CD8-positive, alpha-beta memory T cell (primary cell): ENCODE measurements at places on chromosomes 6 and 20. TPM values are rescaled to one million over a fixed set of nuclear protein-coding genes. Genes with fewer than 3 reads are reported as not detected.

The MUC21 gene
- not detected for total RNA-seq

The HLA-C gene
- 860 TPM for total RNA-seq

The OR2B3 gene
- not detected for total RNA-seq

The SMLR1 gene
- total RNA-seq: not detected

DNA sequence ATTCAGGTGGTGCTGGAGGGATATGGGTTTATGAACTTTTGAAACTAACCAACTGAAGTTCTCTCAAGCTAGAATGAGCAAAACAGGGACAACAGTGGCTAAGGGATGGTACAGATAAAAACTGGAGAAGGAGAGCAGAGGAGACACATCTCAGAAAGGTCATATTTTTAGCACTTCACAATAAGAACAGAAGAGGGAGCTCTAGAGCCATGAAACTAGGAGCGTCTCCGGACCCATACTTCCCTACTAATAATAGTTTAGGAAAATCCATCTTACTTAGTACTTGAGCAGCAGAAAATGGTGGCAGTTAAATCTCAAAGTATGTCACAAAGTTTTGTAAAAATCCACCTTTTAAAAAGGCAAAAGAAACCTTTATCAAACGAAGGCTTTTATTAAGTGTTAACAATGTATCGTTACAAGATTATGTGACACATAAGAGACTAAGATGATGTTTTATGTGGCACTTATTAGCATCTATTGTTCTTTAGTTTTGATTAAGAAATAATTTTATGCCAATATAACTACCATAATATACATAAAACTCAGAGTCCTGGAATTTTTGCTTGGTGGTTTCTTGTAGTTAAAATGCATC is 278.6 kb downstream of the TBC1D32 start:
- no peaks in the 10 kb centered on the region for H3K4me1 ChIP-seq
- no peaks in the 10 kb centered on the region for H3K27me3 ChIP-seq
- no peak overlapping the region for H3K4me3 ChIP-seq
- no peaks in the 10 kb centered on the region for H3K36me3 ChIP-seq
- DNase-seq: no peak

- no peak overlapping the region for H3K4me3 ChIP-seq
- H3K27me3 ChIP-seq: no peaks in the 10 kb centered on the region
- H3K27ac ChIP-seq: no peak overlapping the region
- no peaks in the 10 kb centered on the region for H3K4me1 ChIP-seq
- DNase-seq: no peak
- H3K36me3 ChIP-seq: no peaks in the 10 kb centered on the region
Observed at GRCh38 chr6:155449450-155450239, 6.0 kb downstream of the NOX3 start.

The CDH26 gene
- 0.63 TPM for total RNA-seq

The CST2 gene
- not detected for total RNA-seq

DNA sequence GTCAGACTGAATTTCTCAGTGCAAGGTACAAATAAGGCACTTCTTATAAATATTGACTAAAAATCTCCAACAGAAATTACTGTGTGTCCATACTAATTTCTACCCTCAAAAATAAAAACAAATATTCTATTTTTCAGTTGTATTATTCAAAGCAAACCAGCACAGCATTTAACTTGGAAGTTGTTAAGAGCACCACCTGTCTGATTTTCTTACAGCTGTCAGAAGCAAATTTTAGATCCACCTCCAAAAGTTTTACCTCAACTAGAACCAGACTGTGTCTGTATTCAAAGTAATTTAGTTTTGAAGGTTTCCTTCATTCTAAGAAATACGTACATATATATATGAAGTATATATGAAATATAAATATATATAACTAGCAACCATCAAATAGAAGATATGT is 1.2 kb downstream of the TRDN start:
- H3K36me3 ChIP-seq: no peaks in the 10 kb centered on the region
- no peaks in the 10 kb centered on the region for H3K27me3 ChIP-seq
- DNase-seq: no peak
- no peak overlapping the region for H3K4me3 ChIP-seq

DNA sequence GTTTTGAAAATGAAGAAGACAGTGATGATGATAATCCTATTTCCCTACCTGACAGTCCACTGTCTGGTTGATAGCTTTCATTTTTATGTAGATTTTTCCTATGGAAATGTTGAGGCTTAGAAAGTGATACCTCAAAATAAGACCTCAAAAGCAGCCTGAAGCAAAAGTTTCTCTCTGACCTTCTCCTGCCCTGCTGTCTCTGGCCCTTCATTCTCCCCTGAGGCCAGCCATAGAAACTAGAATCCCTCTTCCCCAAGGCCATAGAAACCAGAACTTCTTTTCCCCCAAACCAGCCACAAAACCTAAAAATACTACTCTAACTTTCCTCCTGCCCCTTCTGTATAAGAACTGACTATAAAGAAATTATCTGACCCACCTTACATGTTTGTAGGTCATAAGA is 52.6 kb upstream of the GCM1 start:
- H3K27ac ChIP-seq: no peak overlapping the region
- H3K4me3 ChIP-seq: no peak overlapping the region
- H3K36me3 ChIP-seq: no peaks in the 10 kb centered on the region
- H3K27me3 ChIP-seq: no peaks in the 10 kb centered on the region

GRCh38 chr20:47623206-47623605 is 121.5 kb downstream of the NCOA3 start:
- H3K27me3 ChIP-seq: no peaks in the 10 kb centered on the region
- no peak for DNase-seq
- H3K4me1 ChIP-seq: no peaks in the 10 kb centered on the region
- no peak overlapping the region for H3K4me3 ChIP-seq
- no peak overlapping the region for H3K27ac ChIP-seq
- H3K36me3 ChIP-seq: peaks cover 31% of the 10 kb centered on the region

GRCh38 chr6:36607683-36608386 is 13.7 kb downstream of the SRSF3 start:
- peaks cover 59% of the 10 kb centered on the region for H3K36me3 ChIP-seq
- DNase-seq: no peak
- no peak overlapping the region for H3K4me3 ChIP-seq
- no peak overlapping the region for H3K27ac ChIP-seq
- peaks cover 50% of the 10 kb centered on the region for H3K4me1 ChIP-seq
- H3K27me3 ChIP-seq: no peaks in the 10 kb centered on the region

- H3K36me3 ChIP-seq: no peaks in the 10 kb centered on the region
- H3K4me1 ChIP-seq: no peaks in the 10 kb centered on the region
- no peaks in the 10 kb centered on the region for H3K27me3 ChIP-seq
- no peak for DNase-seq
Observed at GRCh38 chr6:131721161-131721560, 10.3 kb upstream of the CTAGE9 start.

- peaks cover 41% of the 10 kb centered on the region for H3K4me1 ChIP-seq
- no peak overlapping the region for H3K4me3 ChIP-seq
- H3K27me3 ChIP-seq: no peaks in the 10 kb centered on the region
Observed at GRCh38 chr6:26534681-26535465, 3.3 kb upstream of the HMGN4 start.

DNA sequence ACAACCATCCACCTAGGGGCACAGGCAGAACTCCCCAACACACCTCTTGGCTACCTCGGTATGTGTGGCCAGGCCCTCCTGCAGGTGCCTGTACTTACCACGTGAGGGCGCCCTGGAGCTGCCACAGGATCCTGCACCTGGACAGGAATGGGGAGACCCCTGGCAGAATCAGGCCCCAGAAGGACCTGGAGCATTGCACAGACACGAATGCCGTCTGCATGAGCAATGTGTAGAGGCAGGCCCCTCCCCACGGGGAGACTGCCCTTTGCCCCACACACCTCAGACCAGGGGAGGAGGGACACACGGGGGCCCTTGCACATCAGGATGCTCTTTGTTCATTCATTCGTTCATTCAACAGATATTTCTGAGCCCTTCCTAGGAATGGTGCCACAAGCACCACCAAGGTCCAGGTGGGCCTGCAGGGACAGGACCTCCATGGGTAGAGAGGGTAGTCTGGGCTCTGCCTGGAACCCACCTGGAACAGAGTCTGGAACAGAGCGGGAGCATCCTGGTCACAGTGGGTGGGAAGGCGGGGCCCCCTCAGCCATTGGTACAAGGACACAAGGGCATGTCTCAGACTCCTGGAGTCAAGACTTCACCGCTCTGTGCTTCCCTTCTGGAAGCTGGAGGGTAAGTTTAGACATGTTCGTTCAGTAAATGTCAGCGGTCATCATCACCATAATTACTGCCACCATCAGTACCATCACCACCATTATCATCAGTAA is 32.3 kb downstream of the YTHDF1 start:
- no peak overlapping the region for H3K4me3 ChIP-seq
- peaks cover 6% of the 10 kb centered on the region for H3K4me1 ChIP-seq
- peaks cover 15% of the 10 kb centered on the region for H3K27me3 ChIP-seq
- peak; percentile 15 for DNase-seq
- no peaks in the 10 kb centered on the region for H3K36me3 ChIP-seq

- DNase-seq: no peak
- H3K4me1 ChIP-seq: no peaks in the 10 kb centered on the region
- H3K4me3 ChIP-seq: no peak overlapping the region
- no peaks in the 10 kb centered on the region for H3K27me3 ChIP-seq
- H3K27ac ChIP-seq: no peak overlapping the region
Observed at GRCh38 chr20:14948416-14948815, 611.0 kb upstream of the FLRT3 start.

The MEP1A gene
- not detected for total RNA-seq

- no peak overlapping the region for H3K27ac ChIP-seq
- H3K4me1 ChIP-seq: peaks cover 5% of the 10 kb centered on the region
- peaks cover 42% of the 10 kb centered on the region for H3K36me3 ChIP-seq
- no peak for DNase-seq
- H3K27me3 ChIP-seq: no peaks in the 10 kb centered on the region
Observed at GRCh38 chr6:160035693-160036330, 66.9 kb downstream of the IGF2R start.

DNA sequence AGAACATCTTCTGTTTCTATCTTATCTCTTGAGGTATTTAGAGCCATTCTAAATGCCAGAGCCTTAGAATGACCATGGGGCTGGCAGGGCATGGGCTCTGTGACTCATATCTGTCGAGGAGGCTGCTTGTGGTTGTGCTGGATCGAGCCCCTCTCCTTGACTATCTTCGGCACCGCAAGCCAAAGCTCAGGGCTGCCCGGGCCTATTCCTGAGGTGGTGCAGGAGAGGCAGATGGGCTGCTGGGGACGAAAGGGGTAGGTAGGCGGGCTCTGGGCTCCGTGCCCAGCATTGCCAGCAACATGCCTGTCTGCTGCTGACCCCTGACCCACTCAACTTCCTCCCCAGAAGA is 89.9 kb downstream of the NOL4L start:
- peaks cover 4% of the 10 kb centered on the region for H3K36me3 ChIP-seq
- no peaks in the 10 kb centered on the region for H3K4me1 ChIP-seq
- no peak overlapping the region for H3K27ac ChIP-seq
- DNase-seq: no peak
- no peaks in the 10 kb centered on the region for H3K27me3 ChIP-seq

The TOX2 gene
- 0.35 TPM for total RNA-seq

GRCh38 chr6:118865100-118865391 is 28.9 kb upstream of the ASF1A start:
- DNase-seq: no peak
- no peaks in the 10 kb centered on the region for H3K27me3 ChIP-seq
- no peaks in the 10 kb centered on the region for H3K36me3 ChIP-seq
- H3K4me1 ChIP-seq: peaks cover 22% of the 10 kb centered on the region
- no peak overlapping the region for H3K27ac ChIP-seq

DNA sequence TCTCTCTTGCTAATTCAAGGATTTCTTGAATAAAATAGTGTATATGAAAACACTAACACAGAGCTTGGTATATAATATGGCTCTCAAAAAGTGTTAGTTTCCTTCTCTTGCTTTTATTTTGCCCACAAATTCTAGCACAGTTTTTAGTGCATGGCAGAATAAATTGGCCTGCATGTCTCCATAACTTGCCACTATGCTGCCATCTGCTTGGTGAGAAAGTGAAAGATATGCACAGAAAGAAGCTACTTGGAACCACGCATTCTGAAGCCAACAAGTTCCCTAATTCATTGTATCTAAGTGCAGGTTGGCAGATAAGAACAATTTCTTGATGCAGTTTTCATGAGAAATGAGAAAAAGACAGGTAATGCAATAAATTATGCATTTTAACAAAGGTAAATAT is 101.2 kb downstream of the EPHA7 start:
- H3K4me3 ChIP-seq: no peak overlapping the region
- no peaks in the 10 kb centered on the region for H3K27me3 ChIP-seq
- H3K4me1 ChIP-seq: no peaks in the 10 kb centered on the region
- no peak for DNase-seq

DNA sequence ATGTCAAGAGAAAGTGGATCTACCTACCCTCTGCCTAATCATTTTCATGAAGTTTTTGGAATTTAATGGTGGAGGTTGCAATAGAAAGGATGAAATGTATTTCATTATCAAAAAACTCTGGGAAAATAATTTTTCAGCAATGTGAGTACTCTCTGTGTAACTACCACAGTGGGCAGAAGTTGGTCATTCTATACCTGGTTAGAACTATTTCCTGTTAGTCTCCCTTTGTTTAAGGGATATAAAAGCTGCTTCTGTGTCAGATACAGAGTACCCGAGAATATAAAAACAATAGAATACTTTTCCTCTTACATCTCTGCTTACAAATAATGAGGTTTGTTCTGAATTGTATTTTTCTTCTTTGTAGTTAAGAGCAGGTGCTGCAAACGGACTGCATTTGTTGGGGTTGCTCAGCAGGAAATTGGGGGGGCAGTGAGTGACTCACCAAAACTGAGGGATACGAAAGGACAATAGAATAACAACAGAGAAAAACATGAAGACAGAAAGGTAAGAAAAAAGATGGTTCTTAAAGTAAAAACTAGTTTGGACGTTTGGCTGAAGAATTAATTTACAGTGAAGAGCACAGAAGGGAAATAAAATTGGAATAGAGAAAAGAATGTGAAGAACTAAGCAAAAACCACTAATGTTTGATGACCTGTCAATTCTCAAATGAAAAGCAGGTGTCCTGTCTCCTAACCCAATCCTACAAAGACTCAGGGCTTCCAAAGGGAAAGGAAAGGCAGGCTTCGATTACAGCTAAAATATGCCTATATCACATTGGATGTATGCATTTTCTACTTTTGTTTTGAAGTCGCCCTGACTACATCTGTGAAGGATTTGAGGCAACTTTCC is 703.1 kb downstream of the RFPL4B start:
- no peak for DNase-seq
- no peaks in the 10 kb centered on the region for H3K4me1 ChIP-seq
- no peak overlapping the region for H3K4me3 ChIP-seq
- H3K36me3 ChIP-seq: no peaks in the 10 kb centered on the region

- peaks cover 6% of the 10 kb centered on the region for H3K27me3 ChIP-seq
- H3K36me3 ChIP-seq: no peaks in the 10 kb centered on the region
- H3K4me3 ChIP-seq: no peak overlapping the region
- no peaks in the 10 kb centered on the region for H3K4me1 ChIP-seq
- no peak overlapping the region for H3K27ac ChIP-seq
- no peak for DNase-seq
Observed at GRCh38 chr6:17102258-17102870, 514 bp downstream of the STMND1 start.

GRCh38 chr6:170305805-170306323 is 694 bp upstream of the FAM120B start:
- H3K4me1 ChIP-seq: peaks cover 41% of the 10 kb centered on the region
- no peaks in the 10 kb centered on the region for H3K36me3 ChIP-seq
- no peaks in the 10 kb centered on the region for H3K27me3 ChIP-seq
- H3K27ac ChIP-seq: no peak overlapping the region
- DNase-seq: no peak
